ENCODE measurements at places on chromosomes 12 and 14. TPM values are rescaled to one million over a fixed set of nuclear protein-coding genes. Genes with fewer than 3 reads are reported as not detected.

Gene DACT1
- total RNA-seq, result not detected

Gene ASPG
- total RNA-seq, result not detected

Gene SDR9C7
- total RNA-seq, result not detected

Gene FBLN5
- total RNA-seq, result not detected

Gene MYF5
- total RNA-seq, result not detected

Gene RNF31
- 89.7 TPM for total RNA-seq

Gene SLC25A47
- 0.06 TPM for total RNA-seq

Gene CHGA
- not detected for total RNA-seq

Gene TBC1D30
- total RNA-seq, result 16.0 TPM

Gene LHX5
- not detected for total RNA-seq

Gene KSR2
- total RNA-seq, result not detected

Gene SRRM4
- not detected for total RNA-seq

Gene TCL1B
- not detected for total RNA-seq

Gene KERA
- not detected for total RNA-seq

Gene SIRT4
- total RNA-seq, result 2.9 TPM

Gene C1QL4
- 9.7 TPM for total RNA-seq

Gene CYP46A1
- total RNA-seq, result 0.86 TPM

Gene KLHDC2
- 83.5 TPM for total RNA-seq

Gene FSCB
- total RNA-seq, result not detected

All from G401 (cell line).